Left kidney (tissue), 8 donors: ENCODE measurements at places on chromosomes 5 and 9.

DNA sequence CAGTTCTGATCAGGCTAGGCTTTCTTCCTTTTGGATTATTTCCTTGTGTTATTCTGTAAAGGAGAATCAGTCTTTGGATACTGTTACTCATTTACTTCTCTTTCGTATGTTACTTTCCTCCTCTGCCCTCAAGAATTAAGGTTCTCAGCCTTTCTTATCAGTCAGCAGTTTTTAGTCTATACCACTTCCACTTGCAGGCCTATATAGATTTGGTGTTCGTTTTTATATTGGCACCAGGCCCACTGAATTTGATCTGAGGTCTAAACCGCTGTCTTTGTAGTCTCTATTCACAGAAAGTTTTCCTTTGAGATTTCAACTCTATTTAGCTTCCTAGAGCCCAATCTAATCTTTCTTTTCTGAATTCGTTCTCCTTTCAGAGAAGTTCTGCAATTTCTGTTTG lies 62.8 kb downstream of the ERBIN start:
- DNase-seq = no peak

DNA sequence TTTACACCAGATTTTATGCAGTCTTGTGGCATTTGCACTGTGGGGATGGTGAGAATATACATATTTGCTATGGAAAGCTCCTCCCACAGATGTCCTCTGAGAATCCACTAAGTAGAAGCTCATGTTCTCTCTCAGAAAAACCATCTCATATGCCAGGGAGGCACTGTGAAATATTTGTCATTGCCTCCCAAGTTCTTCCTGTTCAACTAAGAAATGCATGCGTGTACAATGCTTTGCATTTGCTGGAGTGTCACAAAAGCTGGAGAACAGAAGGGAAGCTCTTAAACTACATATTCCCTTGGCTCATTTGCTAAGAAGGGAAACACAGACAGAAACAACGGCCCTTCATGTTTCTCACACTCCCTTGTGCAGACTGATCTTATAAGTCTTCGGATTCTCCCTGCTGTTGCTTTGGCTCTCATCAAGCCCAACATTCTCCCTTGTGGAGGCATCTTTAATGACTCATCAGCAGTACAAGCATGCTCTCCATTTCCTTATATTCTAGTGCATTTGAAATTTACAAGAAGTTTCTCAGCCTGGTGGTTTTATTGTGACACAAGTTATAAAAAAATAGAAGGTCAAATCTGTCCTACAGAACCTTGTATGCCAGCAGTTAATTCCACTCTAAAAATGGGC lies 220.6 kb downstream of the TRIM36 start:
- DNase-seq = no peak

GRCh38 chr9:130359819-130360218 lies 84.9 kb upstream of the ASS1 start:
- no peak for DNase-seq

- DNase-seq = no peak
Measured at GRCh38 chr9:100455470-100455869, 17.5 kb upstream of the TMEFF1 start.
